ENCODE measurements at places on chromosomes 5 and 9. TPM values are rescaled to one million over a fixed set of nuclear protein-coding genes. Genes with fewer than 3 reads are reported as not detected.
A peak's percentile ranks its signal among the peaks of the same experiment; 100 is the strongest.

GRCh38 chr5:175695161-175696126 lies 37.6 kb downstream of the HRH2 start:
- DNase-seq = no peak

GRCh38 chr5:88833371-88834130 lies 49.4 kb downstream of the MEF2C start:
- peak; percentile 90 for DNase-seq

DNA sequence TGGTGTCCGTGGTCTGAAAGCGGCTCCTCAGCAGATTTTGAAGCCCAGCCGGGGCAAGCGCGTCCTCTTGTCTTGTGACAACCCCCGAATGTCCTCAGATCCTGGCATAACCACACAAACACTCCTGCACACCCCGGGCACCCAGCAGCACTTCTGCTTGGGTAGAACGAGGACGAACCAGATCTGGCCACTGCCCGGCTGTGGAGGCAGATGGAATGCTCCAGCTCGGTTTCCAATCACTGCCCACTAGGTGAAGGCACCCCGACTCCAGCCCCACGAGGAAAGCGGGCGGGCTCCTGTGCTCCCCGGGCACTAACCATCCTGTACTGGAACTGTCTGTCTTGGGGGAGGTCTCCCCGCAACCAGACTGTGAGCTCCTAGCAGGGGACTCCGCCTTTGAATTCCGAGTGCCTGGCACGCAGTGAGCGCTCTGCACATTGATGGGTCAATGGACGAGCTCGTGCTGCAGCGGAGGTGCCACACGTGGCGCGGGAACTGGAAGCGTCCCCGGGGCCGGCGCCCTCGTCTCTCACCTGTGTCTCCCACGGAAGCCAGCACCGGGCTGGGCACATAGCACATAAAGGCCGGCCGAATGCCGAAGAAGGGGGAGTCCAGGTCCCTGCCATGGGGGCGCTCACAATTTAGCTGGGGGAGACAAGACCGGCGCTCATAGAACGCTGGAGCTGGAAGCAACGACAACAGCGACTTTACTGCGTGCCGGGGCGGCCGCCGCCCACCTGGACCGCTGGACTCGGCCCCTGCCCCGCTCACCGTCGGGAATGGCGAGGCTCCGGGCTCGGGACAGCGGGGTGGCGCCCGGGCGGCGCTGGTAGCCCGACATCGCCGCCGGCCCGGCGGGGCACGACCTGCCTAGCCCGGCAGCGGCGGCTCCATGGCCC lies 608 bp downstream of the ENTR1 start:
- peak; percentile 20 for DNase-seq

DNA sequence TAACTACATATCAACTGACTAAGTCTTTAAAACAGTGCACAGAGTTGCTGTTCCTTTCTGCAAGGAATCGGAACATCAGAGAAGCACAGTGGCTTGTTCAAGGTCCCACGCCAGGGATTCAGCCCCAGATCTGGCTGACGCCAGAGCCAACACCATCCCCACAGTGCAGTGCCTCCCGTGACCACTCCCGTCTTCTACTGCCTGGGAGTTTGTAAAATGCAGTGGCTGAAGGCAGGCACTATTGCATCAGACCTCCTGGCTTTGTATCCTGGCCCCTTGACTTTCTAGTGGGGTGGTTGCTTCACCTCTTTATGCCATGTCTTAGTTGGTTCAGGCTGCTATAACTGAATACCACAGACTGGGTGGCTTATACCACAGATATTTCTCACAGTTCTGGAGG lies 131.0 kb downstream of the NSG2 start:
- no peak for DNase-seq

DNA sequence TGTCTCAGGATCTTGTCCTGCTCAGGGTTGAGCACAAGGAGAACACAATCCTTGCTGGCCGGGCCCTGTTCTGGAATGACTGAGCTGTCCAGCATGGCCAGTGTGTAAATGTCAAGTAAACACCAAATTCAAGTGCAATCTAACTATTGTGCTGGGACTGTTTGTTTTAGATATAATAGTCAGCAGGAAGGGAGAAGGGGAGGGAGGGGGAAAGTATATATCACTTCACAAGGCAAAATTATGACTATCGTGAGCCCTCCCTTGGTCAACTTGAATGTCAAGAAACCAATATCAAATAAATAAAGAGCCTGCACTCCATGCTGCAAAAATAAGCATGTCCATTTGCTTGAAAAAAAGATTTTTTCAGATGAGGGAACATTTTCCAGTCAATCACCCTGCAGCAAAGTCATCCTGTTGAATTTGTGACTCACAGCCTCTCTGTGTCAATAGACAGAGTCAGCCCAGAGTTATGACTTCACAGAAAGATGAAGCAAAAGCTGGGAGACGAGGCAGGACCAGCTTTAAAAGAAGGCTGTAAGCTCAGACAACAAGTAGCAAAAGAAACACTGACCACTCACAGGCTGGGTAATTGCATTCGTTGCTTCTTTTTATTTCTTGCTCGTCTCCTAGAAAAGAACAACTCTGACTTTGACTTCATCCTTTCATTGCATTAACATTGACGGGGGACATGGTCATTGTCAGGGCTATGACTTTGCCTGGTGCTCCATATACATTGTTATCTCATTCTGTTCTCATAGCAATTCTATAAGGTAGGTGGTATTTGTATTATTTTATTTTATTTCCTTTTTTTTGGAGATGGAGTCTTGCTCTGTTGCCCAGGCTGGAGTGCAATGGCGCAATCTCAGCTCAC lies 15.3 kb upstream of the KLF4 start:
- no peak for DNase-seq

DNA sequence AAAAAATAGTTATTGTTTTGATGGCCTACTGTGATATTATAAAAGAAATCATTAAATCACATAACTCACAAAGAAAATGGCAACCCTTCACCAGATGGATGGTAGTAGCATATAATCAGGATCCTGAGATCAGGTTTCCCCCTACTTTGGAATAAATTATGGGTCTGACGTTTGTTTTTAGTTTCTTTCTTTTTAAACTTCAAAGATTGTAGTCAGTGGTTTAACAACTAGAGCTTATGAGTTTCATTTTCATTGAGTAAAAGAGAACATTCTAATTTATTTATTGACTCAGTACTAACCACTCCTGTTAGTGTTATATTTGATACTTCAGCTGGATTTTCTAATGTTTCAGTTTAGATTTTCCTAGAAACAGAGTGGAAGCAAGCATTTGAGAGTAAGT lies 218.0 kb upstream of the PCSK5 start:
- DNase-seq = no peak

DNA sequence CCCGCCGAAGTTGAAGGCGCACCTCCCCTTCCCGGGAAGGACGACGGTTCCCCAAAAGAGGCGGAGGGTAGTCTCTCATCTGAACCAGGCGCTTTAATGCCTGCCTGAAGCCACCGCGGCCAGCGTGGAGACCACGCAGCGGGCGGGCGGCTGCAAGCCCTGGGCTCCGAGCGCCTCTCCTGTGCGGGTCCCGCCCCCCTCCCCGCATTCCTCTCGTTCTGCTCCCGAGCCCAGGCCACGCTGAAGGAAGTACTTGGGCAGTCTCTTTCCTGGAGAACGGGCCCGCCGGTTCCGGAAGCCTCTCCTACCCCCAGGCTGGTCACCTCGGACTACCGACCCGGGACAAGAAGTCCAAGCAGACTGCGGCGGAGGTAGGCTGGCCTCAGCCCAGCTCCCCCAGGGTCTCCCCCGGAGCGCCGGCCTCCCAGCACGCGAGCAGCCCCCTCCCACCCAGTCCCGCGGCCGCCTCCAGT lies 571 bp downstream of the PPIC start:
- DNase-seq = peak; percentile 71

DNA sequence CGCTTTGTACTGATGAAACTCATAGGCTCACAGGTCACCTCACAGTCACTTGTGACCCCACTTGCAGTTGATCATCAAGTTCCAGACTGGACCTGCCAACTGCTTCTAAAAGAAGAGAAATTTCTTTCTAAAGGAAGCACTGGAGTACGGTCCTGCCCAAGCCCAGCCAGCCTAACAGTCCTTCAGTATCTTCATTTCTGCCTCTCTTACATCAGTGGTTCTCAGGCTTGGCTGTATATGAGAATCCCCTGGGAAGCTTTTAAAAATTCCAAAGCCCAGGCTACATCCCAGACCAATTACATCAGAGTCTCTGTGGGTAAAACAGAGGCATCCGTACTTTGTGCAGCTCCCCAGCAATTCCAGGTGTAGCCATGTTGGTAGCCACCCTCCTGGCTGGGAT lies 282.1 kb downstream of the NFIB start:
- no peak for DNase-seq

- no peak for DNase-seq
These were observed 137.8 kb upstream of the RGMB start for GRCh38 chr5:98635656-98636055.

GRCh38 chr9:121768416-121769015 lies 117.1 kb downstream of the DAB2IP start:
- DNase-seq = no peak

- peak; percentile 2 for DNase-seq
These were observed 850.2 kb upstream of the NUDT12 start for GRCh38 chr5:104412649-104413240.

- no peak for DNase-seq
These were observed 220.7 kb downstream of the FANCC start for GRCh38 chr9:95096807-95097206.

GRCh38 chr5:68282001-68282400 lies 66.4 kb downstream of the PIK3R1 start:
- no peak for DNase-seq

DNA sequence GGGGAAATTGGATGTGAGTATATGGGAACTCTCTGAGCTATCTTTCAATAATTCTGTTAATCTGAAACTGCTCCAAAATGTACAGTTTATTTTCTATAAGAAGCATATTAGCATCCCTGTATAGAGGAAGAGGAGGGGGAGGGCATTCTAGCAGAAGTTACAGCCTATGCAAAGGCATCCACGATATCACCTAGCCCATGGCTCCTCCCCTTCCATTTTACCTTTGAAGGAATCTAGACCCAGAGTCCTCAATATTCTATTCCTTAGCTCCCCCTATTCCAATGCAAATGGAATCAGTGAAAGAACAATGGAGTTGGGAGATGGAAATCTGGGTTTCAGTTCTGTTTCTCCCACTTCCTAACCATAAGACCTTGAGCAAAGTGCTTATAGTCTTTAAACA lies 132.9 kb upstream of the IFNE start:
- DNase-seq = no peak

- DNase-seq = no peak
These were observed 136.0 kb upstream of the EFNA5 start for GRCh38 chr5:107806705-107807104.

- DNase-seq = peak; percentile 42
These were observed 7.2 kb upstream of the ARRDC3 start for GRCh38 chr5:91390268-91390667.

- peak; percentile 92 for DNase-seq
These were observed 16.8 kb upstream of the NSD1 start for GRCh38 chr5:177116631-177117373.

GRCh38 chr5:95029569-95030366 lies 255.1 kb downstream of the MCTP1 start:
- no peak for DNase-seq

- peak; percentile 78 for DNase-seq
These were observed 3.9 kb downstream of the ACSL6 start for GRCh38 chr5:132007399-132008162.

DNA sequence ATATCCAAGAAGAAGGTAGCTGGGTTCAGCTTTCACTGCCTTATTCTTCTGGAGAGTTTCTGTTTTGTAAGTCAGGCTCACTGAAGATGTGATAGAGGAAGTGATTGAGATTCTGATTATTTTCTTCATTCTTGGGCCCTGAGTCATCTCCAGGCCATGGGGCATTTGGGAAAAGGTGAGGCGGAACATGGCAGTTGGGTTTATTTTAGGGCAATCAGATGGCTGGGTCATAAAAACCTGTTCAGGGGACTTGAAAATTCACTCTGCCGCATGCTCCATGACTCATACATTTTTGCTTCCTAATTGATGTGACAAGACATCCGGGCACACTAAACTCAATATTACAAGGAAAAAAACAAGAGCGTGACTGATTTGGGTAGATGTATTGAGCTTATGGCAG lies 265.7 kb upstream of the KLF4 start:
- no peak for DNase-seq

DNA sequence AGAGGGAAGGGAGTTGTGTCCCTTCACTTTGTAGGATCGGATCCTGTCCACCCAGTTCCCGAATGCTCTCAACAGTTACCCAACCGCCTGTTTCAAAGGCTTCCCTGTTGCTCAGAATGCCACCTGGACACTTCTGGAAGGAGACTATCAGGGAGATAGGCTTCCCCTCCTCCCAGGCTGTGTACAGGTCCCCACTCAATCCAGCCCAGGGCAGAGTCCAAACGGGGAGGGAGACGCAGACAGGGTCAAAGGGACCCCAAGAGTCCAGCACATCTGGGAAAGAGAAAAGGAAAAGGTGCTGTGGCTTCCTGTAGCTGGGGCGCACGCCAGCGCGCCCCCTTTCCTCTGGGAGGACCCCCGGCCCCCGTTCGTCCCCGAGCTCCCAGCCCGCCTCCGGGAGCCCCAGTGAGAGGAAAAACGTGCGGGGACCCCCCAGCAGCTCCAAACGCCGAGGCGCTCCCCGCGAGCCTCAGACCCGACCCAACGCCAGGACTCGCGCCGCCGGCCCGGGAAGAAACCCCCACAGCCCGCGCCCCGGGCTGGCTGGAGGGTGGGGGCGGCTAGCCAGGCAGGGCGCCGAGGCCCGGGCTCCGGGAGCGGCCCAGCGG lies 640 bp downstream of the SURF4 start:
- DNase-seq = peak; percentile 43

Gene FGFR4
- total RNA-seq = 52.0 TPM

Gene CPLANE1
- total RNA-seq = 66.4 TPM

Gene LHX6
- 3.2 TPM for total RNA-seq

Gene LHX2
- total RNA-seq = not detected

Gene ELP1
- 20.9 TPM for total RNA-seq

Gene ARID3C
- not detected for total RNA-seq

Gene GPSM1
- 28.5 TPM for total RNA-seq
